Fibroblast of upper back skin (primary cell): ENCODE measurements at places on chromosomes 5 and 9.

DNA sequence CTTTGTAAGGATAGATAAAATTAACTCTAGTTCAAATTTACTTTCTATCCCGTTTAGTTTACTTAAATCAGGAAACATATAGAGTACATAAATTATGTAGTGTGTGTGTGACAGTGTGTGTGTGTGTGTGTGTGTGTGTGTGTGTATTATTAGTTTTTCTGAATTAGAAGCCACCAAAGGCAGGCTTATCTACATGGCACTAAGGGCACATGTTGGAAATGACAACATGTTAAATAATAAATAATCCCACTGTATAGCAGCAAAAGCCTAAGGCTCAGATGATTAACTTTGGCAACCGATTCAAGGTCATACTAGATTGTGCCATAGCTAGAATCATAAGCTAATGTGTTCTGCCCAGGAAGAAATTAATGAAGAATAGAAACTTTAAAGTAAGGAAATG lies 54.6 kb downstream of the MEGF9 start:
- no peak for DNase-seq

GRCh38 chr5:73654171-73654811 lies 28.3 kb downstream of the ARHGEF28 start:
- peak; percentile 29 for DNase-seq

DNA sequence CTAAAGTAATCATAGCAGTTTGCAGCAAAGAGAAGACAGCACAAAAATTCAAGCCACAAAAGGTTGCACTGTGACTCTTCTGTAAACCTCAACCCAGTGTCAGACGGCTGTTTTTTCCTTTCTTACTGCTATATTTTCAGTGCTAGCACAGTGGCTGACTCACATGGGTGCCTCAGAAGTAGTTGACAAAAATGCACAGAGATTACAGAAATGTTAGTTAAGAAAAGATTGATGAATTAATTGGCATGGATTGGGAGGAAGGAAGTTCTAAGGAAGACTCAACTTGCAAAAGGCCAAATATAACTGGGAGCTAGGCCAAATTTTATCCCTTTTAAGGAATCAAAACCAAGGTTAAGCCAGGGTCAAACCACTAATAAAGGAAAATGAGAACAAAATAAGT lies 43.7 kb upstream of the ITGA1 start:
- DNase-seq, result peak; percentile 64

DNA sequence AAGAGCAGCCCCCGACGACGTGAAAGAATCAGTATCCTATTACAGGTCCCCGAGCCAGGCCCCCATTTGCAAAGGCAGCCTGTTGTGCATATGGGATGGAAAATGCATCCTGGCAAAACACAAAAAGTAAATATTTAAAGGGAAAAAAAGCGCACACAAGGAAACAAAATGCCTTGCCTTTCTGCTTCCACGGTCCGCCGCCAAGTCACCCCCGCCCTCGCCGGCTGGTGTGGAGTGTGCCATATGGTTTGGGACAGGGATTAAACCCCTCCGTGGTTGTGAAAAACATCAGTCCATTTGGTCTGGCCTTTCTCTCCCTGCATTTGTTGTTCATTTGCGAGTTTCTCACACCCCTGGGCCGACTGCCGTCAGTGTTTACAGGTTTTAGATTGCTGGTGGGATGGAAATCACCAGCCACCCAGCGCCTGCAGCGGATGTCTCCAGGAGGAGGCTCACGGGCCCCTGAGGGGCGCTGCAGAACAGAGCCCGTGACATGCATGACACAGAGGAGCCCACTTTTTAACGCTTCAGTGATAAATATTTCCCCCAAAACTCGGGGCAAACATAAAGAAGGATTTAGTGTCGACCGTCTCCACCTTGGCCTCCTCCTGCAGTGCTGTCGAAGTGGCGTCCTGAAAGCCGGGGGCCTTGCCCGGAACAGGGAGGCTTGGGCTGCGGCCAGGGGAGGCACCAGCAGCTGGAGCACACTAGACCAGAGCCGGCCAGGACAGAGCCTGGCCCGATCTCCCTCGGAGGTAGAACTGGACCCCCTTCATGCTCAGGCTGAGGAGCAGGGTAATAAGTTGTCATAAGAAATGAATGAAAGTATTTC lies 161.5 kb downstream of the HSD17B3 start:
- DNase-seq, result no peak
